GM12891 (cell line): ENCODE measurements at places on chromosomes 7 and 10.

GRCh38 chr7:158582089-158582456, 5.5 kb downstream of the PTPRN2 start:
- DNase-seq, result no peak

- DNase-seq, result no peak
These were observed 344.6 kb downstream of the TYW1 start for GRCh38 chr7:67341153-67341768.

- no peak for DNase-seq
These were observed 126.3 kb upstream of the SFMBT2 start for GRCh38 chr10:7537126-7537525.

- DNase-seq, result no peak
These were observed 15.3 kb upstream of the THSD7A start for GRCh38 chr7:11847336-11847735.

DNA sequence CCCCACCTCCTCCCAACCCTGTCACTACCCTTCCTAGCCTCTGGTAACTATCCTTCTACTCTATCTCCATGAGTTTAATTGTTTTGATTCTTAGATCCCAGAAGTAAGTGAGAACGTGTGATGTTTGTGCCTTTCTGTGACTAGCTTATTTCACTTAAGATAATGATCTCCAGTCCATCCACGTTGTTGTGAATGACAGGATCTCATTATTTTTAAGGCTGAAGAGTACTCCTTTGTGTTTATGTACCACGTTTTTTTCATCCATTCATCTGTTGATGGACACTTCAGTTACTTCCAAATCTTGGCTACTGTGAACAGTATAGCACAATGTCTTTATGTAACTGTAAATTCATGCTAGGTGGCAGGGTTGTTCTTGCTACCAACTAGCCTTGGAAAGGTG, 461.6 kb downstream of the PLXDC2 start:
- DNase-seq, result no peak

DNA sequence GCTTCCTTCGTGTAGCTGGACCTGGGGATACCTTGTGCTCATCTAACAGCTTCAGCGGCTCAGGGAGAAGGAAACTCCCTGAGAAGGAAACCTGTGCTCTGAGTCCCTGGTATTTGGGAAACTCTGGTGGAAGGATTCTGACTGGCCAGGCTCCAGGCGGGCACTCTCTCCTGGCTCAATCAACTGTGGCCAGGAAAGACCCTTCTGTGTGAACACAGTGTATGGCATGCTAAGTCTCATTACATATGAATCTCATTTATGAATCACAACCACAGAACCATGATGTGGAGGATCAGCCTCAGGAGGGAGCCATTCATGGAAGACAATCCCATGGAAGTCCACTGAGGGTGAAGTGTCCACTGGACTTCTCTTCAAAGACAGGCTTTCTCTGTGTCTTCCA, 20.9 kb downstream of the NPS start:
- no peak for DNase-seq

- no peak for DNase-seq
These were observed 4.9 kb upstream of the ADIRF start for GRCh38 chr10:86963341-86963919.

DNA sequence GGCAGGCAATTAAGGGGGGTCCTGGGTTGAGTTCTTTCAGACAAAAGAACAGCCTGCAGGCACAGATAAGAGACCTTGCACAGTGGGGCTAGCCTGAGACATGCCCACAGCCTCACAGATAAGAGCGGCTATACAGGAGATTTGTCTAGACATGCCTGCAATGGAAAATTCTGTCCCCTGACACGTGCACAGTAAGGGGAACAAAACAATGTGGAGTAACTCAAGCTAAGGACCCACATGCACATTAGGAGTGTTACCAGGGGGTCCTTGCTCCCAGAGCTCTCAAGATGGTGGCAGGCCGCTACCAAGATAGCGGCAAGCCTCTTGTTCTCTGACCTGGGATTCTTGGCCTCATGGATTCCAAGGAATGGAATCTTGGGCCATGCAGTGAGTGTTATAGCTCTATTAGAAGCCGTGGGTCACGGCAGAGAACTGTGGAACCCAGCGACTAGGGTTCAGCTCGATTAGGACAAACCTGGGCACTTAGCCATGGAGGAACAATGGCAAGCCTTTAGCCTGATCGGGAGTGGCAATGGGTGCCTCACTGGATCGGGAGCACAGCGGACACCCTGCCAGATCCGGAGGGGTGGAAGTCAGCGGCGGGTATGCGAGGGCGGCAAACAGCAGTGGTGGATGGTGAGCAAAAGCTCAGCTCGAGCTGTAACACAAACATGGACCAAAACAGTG, 196.9 kb downstream of the CCSER2 start:
- no peak for DNase-seq
